ENCODE measurements at places on chromosomes 1 and 21.

- DNase-seq = peak; percentile 31
These were observed at the start of gene PCP4 for GRCh38 chr21:39867198-39867650. Gene PCP4 (plus strand): TSS chr21:39867438. CDS start chr21:39867502, 64 bp downstream.

- DNase-seq = peak; percentile 84
These were observed 124.6 kb upstream of the ZNF648 start for GRCh38 chr1:182185842-182186756.

GRCh38 chr21:25931765-25932164 is 197.0 kb downstream of the GABPA start:
- no peak for DNase-seq

- no peak for DNase-seq
These were observed 435.3 kb upstream of the USP24 start for GRCh38 chr1:55650444-55650843.

DNA sequence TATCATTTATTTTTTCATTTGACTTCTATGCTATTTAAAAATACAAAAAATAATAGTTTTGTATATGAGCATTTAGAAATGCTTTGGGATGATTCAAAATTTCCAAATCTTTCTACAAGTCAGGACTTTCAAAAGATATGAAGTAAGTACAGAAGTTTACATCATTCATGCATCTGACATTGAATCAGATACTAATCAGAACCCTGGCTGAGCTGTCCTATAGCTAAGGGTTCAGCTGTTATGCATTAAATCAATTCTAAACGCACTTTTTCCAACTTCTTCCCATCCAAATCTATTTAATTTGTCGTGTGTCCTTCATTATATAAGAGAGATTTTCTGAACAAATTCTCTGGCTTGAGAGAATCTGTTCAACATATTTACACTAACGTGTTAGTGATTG is 779.4 kb downstream of the LTN1 start:
- peak; percentile 13 for DNase-seq

DNA sequence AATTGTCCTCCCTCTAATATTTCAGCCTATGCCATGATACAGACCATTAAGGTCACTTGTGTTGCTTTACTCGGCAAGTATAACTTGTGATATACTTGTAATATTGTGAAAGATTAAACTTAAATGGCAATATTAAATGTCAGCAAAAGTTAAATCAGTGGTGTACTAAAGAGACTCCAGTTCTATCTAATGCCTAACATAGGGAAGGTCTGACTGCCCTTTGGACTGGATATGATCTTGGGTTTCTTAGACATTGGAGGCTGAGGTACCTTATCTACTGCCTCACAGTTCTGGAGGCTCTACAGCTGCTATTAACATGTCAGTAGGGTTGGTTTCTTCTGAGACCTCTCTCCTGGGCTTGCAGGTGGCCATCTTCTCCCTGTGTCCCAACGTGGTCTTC is 89.9 kb downstream of the MT1HL1 start:
- DNase-seq = no peak

DNA sequence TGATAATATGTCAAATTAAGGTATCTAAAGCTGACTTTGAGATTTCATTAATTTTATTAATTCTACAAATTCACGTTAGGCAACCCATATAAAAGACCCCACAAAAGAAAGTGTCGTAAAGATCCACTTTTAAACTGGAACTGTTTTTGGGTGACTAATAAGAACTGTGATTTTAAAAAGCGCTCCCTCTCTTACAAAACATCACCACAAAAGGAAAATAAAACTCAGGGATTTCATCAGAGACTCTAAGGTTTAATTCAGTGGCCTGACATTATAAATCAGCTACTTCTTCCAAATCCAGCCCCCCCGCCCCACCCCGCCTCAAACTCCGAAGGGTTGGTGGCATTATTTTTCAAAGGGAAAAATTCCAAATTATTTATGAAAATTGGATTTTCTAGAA is 2.7 kb downstream of the COL24A1 start:
- DNase-seq = peak; percentile 34

DNA sequence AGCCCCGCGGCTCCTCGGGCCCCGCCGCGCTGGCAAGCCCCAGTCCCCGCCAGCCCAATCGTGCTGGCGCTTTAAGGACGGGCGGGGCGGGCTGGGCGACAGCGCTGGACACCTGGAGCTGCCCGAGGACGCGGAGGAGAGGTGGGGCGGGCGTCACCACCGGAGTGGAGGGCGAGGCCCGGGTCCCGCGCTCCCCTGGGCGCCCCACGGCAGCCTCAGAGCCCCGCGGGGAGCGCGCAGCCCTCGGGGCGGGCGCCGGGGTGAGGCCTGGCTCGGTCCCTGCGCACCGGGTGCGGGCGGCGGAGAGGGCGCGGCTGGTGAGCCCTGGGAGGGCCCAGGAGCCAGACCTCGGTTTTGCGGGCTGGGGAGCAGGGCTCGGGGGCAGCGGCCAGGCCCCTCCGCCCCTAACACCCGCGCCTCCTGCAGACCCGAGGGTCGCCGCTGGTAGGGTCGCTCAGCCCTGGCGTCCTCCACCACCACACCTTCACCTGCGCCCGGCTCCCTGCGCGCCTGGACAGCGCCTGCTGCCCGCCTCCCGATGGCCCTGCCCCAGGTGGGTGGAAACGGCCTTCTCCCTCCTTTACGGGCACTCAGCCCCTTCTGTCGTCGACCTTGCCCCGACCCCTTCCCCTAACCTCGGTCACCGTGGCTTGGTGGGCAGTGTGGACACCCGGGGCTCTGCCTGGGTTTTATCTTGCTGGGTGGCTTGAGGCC is at the start of gene TMEM61:
TMEM61 (plus strand) TSS at position 101 of the 714 bp plus-strand sequence; CDS start at position 539, 438 bp downstream.
- no peak for DNase-seq

DNA sequence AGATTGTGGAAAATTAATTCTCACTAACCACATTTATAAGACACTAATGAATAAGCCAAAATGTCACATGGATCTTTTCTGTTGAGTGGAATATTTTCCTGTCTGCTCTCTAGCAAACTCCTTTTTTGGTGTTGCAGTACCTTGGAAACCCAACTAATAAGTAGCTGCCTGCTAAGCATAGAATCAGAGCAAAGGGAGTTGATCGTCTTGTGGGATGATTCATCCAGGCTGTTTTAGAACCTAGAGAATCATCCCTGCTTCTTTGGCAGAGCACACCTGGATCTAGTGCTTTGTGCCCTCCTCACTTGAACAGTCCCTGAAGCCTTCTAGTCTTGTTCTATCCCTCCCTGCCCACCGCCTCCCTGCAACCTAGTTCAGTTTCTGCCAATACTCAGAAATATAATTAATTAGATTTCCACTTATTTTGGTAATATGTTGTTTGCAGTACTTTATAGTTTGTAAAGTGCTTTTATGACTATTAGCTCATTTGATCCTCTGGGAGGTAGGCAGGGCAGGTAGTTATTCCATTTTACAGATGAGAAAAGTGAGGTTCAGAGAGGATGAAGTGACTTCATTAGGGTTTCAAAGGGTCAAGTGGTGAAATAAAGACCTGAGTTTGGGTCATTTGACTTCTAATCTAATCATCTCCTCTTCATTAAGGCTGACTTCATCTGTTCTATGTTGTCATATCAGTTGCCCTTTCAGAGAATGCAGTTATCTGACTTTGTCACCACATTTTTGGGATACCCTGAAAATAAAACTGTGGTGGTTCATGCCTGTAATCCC is 2.5 kb downstream of the AGO4 start:
- peak; percentile 32 for DNase-seq

GRCh38 chr1:183310753-183311479 is 107.3 kb downstream of the NMNAT2 start:
- DNase-seq = no peak

- DNase-seq = no peak
These were observed 11.5 kb downstream of the ATP2B4 start for GRCh38 chr1:203638103-203638475.

GRCh38 chr1:152622803-152623202 is at the start of gene LCE3A:
Gene LCE3A (minus strand): TSS chr1:152623103. CDS start chr1:152623103, 0 bp downstream.
- no peak for DNase-seq

GRCh38 chr1:30899577-30900389 is 8.8 kb downstream of the SDC3 start:
- no peak for DNase-seq

DNA sequence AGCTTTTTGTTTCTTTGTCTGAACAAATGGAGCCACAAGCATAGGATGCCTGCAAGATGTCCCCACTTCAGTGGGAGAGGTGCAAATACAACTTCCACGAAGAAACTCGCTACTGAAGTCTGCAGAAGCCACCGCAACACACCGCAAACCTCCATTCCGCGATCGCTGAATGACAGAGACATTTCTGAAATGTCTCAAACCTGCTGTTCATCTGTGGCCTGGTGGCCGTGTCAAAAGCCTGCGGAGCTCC is 1.0 kb downstream of the TP53BP2 start:
- no peak for DNase-seq

DNA sequence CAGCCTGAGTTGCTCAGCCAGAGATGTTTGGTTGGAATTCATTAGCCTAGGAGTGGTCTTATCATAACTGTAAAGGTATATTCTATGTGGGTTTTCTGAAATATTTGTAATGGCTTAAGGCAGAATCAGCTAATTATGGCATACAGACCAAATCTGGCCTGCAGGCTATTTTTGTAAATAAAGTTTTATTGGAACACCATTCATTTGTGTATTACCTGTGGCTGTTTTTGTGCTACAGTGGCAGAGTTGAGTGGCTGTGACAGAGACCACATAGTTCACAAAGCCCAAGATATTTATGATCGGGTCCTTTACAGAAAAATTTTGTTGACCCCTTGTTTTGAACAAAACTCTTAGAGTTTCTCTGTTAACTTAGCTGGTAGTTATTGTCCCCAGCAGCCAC is 7.4 kb upstream of the DDOST start:
- DNase-seq = no peak

GRCh38 chr1:73097917-73098316 is 815.6 kb upstream of the NEGR1 start:
- no peak for DNase-seq

DNA sequence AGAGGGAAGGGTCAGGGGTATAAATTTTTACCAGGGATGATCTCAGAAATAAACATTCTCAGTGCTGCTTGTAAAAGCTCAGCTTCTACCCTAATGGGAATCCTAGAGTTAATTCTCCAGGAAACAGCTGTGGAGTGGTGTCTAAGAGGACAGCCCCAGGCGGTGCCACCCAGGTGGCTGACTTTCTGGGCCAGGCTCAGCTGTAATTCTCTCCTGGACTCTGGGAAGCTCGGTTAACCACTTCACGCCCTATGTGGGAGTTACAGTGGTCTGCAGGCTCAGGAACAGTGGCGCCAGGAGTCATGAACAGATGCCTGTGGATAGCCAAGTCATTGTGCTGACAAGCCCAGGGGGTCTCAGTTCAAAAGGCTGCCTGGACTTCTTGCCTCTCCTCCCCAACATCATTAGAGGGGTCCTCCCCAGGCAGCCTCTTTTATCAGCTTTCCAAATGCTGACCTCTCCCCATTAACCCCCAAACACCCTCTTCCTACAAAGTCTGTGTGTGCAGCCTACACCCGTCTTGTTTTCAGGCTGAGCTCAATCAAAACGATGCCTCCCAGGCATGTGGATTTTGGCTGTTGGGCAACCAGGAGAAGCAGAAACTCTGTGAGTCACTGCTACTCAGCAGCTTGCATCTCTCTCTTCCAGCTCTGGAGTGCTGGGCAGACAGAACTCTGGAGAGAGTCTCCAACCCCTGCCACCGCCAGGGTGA is 1.2 kb downstream of the HHIPL2 start:
- DNase-seq = peak; percentile 85

GRCh38 chr1:42933610-42934491 is 24.8 kb downstream of the SLC2A1 start:
- DNase-seq = no peak

- DNase-seq = peak; percentile 99
These were observed at the start of gene FCRLA for GRCh38 chr1:161706482-161707347. Gene FCRLA (plus strand): TSS chr1:161707229. CDS start chr1:161707265, 36 bp downstream.

- DNase-seq = peak; percentile 92
These were observed 41.3 kb upstream of the TACSTD2 start for GRCh38 chr1:58618303-58618702.

DNA sequence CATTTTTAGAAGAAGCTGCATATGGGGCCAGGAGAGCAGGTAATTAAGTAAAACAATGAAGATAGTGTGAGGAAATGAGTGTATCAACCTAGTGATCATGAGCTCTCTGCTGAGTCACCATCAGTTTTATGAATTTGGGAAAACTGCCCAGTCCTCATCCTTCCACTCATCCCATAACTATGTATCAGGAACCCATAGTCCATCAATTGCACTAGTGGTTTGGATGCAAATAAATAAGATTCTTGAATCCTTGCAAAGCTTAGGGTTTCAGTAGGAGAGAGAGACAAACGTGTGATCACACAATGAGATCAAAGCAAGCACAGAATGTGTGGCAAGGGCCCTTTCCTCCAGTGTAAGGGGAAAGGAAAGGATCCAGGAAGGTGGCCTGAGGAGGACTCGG is 145.6 kb downstream of the ZZZ3 start:
- DNase-seq = peak; percentile 99

GRCh38 chr1:3803905-3804626 is 7.8 kb upstream of the LRRC47 start:
- DNase-seq = no peak
